Stimulated activated CD4-positive, alpha-beta T cell treated with anti-CD3 and anti-CD28 coated beads, Interleukin-1b, Interleukin-23, amount 100 ng/mL, for 1 hour (primary cell): ENCODE measurements at places on chromosomes 4 and X.
A peak's percentile ranks its signal among the peaks of the same experiment; 100 is the strongest.

- no peak for DNase-seq
These were observed 46.2 kb upstream of the TRPC3 start for GRCh38 chr4:121998024-121998423.

DNA sequence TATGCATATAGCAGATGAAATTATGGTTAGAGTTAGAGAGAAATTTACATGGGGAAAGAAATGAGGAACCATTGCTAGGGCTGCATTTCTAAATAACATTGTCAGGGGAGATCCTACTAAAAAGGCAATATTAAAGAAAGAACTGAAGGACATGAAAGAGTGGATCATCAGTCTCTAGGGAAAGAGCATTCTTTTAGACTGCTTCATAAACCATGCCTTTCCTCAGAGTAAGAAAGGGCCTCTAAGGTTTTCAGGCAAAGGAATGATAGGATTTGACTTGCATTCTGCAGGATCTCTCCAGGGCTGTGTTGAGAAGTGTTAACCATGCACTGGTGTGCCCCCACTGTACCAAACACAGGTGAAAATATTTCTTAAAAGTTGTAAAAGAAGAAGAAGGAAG, 385.4 kb upstream of the MAD2L1 start:
- no peak for DNase-seq

DNA sequence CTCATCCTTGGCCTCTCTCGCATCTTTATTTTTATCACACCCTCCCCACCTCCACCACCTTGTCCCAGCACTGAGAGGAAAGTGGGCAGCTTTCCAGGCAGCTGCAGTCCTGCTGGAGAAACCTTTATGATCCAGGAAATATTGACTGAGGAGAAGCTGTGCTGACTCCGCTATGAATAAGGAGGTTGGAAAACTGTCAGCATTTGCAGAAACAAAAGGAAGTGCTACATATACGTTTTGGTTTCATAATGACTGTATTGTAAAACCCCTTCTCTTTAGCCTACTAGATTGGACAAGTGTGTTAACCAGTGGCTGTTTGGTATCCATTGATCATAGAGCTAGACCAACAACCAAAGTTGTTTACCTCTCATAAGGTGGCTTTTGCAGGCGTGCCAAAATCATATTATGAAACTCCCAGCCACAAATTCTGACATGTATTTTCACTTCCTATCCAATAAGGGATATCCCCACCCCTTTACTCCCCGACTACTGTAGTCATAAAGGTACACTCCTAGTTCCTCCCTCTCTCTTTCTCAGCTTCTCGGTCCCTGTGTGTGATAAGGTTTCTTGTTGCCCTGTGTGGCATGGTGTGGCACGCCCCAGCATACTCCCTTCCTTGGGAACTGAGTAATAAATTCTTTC, 88.4 kb downstream of the GPR143 start:
- no peak for DNase-seq

DNA sequence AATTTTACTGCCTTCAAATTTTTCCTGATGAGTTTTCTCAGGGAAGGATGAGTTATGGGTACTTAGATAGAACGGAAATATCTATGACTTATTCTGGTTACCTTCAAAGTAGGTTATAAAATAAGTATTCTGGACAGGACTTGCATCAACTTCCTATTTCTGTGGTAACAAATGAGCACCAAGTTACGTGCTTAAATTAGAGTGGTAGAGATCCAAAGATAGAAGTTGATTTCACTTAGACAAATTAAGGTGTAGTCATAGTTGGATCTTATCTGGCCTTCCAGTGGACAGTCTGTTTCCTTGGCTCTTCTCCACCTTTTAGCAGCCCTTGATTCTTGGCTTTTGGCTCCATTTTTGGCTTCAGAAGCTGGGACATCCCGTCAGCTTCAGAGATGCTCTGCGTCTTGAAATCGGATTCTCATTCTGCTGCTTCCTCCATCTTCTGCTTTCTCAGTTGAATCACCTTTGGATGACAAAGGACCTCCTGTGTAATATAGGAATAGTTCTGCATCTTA, 109.9 kb downstream of the ZNF518B start:
- no peak for DNase-seq

DNA sequence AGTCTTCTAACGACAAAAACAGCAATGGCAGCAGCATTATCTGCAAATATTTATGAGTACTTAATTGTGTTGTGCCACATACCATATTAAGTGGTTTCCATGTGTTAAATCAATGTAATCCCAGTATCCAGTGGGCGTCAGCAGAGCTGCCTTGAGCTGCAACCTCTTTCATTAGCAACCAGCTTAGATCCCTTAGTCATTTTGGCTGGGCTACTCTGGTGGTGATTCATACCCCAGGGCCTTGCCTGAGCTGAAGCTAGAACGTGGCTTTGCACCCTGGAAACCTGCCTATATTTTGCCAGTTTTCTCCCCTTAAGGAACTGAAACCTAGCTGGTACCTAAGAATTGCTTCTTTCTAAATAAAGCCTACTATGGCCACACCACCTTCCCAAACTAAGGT, 474.3 kb upstream of the FTHL17 start:
- no peak for DNase-seq

DNA sequence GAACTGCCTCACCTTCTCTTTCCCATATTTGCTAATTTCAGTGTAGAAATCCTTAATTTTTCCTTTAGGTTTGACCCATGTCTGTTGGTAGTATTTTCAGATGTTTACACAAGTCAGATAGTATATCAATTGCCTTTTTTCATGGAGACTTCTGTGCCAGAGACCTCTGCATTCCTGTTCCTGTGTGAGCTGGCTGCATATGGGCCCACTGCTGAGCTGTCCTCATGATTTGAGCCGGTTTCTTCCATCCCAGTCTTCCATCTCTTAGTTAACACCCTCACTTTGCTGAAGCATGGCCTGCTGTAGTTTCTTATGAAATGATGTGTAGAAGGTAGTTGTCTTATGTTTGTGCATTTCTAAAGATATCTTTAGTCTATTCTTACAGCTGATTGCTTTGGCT, 40.0 kb downstream of the CDS1 start:
- DNase-seq = no peak

DNA sequence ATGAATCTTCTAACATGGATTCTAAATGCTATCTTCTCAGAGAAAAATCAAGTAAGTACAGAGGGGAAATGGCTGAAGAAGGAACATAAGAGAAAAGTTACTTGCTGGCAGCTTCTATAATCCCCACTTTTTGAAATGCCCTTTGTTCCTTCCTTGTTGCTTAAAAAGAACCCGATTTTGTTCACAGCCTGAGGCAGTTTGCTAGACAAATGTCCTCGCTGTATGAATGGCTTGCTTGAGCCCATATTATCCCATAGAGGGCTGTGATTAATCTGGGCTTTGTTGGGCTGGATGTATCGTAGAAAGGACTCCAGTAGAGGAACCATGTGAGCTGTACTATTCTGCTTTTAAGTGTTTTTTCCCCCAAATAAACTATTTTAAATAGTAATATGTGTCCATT, 134.3 kb upstream of the FGF13 start:
- DNase-seq = no peak

- DNase-seq = no peak
These were observed 51.3 kb upstream of the RELL1 start for GRCh38 chr4:37737466-37737865.

DNA sequence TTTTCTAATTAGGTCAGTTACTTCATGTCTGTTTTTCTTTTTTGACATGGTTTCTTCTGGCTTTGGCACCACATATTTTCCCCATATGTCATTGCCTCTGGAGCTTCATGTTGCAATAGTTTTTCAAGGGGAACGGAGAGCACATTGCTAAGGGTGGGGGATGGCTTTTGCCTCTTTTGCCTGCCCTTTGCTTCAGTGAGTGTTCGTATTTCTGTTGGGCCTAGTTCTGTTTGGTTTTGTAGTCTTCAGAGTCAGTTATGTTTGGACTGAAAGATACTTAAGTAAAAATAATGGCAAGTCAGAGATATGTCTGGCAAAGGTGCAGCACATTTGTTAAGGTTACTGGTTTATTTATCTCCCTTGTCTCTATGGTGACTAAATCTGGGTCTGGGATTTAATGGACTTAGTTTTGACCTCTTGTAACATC, 29.1 kb downstream of the FHL1 start:
- DNase-seq = no peak

GRCh38 chr4:181504924-181505323, 738.3 kb upstream of the TENM3 start:
- no peak for DNase-seq

DNA sequence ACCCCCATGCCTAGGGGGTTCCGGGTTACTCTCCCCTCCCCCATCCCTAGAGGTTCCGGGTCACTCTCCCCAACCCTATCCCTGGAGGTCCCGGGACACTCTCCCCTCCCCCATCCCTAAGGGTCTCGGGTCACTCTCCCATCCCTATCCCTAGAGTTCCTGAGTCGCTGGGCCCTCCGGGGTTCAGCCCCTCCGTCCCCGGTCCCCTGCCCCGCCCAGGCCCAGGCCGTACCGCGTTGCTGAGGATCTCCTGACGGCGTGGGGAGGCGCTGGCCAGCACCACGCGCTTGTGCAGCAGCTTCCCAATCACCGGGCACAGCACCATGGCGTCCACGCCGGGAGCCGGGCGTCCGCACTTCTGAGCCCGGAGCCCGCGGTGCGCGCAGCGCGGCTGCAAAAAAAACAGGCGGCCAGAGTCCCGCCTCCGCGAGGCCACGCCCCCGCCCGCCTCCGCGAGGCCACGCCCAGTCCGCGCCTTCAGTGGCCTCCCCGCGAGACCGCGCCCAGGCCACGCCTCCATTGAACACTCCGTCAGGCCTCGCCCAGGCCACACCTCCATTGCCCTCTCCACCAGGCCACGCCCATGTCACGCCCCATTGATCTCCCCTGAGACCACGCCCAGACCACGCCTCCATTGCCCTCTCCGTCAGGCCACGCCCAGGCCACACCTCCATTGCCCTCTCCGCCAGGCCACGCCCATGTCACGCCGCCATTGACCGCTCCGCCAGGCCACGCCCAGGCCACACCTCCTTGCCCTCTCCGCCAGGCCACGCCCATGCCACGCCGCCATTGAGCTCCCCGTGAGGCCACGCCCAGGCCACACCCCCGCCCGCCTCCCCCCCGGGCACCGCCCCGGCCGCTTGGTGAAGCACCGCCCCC, at the start of gene ASMTL:
ASMTL (minus strand) TSS at position 394 of the 879 bp plus-strand sequence; CDS start at position 325, 69 bp downstream.
- peak; percentile 100 for DNase-seq

DNA sequence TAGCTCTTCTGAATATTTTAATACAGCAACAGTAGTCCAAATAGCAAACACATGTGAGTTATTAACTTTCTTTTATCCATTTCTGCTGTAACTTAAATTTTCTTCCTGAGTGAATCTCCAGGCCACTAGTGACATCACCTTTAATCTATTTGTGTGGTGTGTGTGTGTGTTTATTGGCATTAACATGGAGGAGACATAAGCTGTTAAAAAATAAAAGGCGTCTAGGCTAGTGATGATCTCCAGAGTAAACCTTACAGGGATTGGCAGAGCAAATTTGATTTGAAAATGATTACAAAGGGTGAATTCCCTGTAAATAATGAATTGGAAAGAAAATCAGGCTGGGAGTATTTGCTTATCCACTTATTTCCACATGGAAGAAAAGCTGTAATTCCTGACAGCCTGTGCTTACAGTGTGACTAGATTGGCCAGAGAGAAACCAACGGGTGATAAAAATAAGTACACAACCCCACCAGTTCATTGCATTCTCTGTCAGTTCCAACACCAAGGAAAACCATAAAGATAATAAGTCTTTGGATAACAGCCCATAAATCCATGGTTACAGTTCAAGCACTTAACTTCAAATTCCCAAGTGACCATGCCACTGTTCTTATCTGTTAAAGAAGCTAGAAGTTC, 186.1 kb downstream of the ENOX2 start:
- no peak for DNase-seq

DNA sequence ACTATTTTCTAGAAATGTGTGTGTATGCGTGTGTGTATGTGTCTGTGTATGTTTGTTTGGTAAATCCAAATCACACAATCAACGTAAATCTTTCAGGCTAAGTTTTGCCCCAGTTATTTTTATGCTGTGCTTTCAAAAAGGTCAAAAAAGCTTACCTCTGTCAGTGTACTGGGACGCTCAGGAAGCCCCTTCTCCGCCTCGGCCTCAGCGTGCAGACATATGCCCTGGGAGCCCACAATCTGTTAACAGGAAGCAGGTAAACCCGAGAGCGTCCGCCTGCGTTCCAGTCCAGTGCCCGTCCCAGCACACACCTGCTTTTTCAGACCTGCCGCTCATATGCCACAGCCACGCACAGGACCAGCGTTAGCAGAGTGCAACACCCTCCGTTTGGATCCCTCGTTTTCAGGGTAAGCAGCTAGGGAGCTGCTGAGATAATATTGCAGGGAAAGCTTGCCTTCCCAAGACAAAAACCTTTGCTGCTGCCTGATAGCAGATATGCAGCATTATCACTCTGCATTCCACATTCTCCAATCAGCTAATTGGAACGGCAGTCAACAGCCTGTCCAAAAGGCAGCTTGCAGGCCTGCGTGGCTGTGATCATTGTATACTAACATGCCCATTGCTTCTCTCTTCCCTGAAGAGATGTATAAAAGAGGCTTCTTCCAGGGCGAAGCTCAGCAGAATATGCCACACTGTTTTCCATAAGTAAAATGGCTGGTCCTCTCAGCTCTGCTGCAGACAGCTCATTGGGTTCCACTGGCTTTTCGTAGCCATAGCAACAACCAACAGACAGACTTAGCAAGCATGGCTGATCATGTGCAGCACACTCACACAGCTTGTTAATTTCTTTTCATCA, at the start of gene SORBS2:
SORBS2 (minus strand) TSS at position 686 of the 856 bp plus-strand sequence. CDS start 121,623 bp downstream, outside the sequence.
- no peak for DNase-seq

DNA sequence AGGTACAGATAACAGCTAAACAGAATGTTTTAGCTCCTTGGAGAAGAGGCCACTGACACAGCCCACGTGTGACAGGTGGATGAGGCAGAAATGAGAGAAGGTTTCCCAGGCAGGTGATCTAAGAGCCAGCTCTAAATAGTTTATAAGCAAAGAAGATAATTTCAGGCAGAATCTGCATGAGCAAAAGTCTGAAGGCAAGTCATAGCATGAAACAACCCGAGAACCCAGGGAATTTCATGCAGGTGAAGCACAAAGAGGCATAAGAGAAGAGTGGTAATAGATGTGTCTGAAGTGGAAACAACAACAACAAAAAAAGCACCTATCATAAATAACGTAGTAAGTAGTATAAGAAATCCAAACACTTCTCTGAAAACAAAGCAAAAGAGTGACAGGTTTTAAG, 275.8 kb upstream of the CPEB2 start:
- DNase-seq = no peak

DNA sequence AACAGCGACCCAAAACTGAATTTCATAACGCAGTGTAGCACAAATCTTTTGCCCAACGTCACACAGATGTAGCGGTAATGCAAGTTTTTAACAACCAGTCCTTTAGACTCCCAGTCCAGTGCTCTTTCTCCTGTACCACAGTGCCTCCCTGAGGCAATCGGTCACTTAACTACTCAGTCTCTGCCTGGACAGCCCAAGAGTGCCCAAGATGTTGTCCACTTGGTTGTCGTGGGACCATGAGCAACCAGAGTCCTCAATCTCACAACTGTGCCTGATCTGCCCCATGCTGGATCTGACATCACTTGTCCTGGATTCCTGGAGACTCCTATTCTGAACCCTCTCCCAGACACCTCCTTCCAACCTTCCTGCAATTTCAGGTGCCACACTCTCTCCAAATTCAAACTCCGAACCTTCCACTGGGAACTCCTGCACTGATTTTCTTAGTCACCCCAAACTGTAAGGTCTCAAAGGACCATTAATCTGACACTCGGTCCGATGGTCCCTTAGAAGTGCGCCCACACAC, 702 bp downstream of the MMGT1 start:
- no peak for DNase-seq
